ENCODE measurements at places on chromosomes 3 and 15.
A peak's percentile ranks its signal among the peaks of the same experiment; 100 is the strongest.

GRCh38 chr3:8256441-8257071 is 245.1 kb upstream of the LMCD1 start:
- DNase-seq, result no peak

DNA sequence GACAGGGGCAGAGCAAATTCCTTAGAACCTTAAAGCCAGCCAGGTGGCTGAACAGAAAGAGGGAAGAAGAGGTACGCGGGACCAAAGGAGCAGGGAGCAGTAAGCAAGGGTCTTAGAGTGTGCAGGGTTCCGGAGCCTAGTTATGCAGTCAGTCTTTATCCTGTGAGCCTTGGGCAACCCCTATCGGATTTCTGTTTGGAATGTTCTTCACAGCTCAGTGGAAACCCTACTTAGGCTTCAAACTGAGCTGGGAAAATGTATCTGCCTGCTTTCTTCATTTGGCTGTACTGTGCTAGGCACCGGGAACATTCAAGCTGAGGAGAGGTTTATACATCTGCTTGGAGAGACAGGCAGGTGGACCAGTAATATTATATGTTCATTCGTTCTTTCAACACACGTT is 37.1 kb downstream of the PSMD6 start:
- DNase-seq, result no peak

DNA sequence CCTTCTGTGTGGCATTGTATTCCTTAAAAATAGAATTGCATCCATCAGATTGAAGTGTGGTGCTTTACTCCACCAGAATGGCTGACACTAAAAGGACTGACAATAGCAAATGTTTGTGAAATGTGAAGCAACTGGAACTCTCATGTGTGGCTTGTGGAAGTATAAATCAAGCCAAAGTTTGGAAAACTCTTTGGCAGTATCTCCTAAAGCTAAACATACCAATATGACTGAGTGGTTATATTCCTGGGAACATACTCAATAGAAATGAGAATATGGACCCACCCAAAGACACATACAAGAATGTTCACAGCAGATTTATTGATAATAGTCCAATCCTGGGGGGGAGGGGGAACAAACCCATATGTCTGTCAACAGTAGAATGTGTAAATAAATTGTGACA is 87.1 kb downstream of the RARB start:
- DNase-seq, result no peak

GRCh38 chr3:180180795-180181194 is 144.1 kb upstream of the PEX5L start:
- DNase-seq, result no peak

GRCh38 chr3:120864541-120864940 is 43.5 kb upstream of the STXBP5L start:
- DNase-seq, result no peak

GRCh38 chr3:134473868-134474546 is 11.8 kb downstream of the ANAPC13 start:
- peak; percentile 83 for DNase-seq
